ENCODE measurements at places on chromosomes 3 and 15. TPM values are rescaled to one million over a fixed set of nuclear protein-coding genes. Genes with fewer than 3 reads are reported as not detected.

Gene MAN2C1
- 102 TPM for total RNA-seq

Gene TWF2
- total RNA-seq, result 51.7 TPM

Gene PLXNB1
- total RNA-seq, result 55.0 TPM

Gene SLC27A2
- 0.74 TPM for total RNA-seq

Gene CRABP1
- not detected for total RNA-seq

Gene CISH
- total RNA-seq, result 10.0 TPM

Gene TNFAIP8L3
- 3.5 TPM for total RNA-seq

Gene SCN5A
- total RNA-seq, result 115 TPM

DNA sequence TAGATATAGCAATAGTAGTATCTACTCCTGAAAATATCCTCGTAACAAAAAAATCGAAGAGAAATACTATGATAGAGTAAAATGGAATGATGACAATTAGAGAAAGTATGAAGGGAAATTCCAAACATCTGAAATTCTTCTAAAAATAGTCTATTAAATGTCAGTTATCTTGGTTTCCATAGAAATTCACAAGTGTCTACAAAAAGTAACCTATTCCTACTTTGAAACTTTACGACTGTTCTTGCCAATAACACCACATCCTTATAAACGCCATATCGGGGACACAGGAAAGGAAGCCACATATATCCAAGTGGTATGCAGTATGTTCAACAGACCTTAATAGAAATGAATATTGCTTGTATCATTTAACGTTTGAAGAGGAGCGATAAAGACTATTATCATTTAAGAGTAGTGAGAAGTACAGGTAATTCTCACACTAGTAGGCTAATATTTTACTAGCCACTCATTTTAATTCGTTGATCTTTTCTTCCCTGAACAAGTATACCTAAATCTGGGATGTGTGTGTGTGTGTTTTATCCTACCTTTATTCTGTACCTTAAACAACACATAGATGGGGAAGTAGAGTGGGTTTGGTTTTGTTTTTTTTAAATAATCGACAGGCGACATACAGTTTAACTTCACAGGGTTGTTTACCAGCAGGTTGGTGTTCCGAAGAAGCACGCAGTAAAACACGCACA lies 1.2 kb downstream of the GPR176 start:
- no peak for DNase-seq

DNA sequence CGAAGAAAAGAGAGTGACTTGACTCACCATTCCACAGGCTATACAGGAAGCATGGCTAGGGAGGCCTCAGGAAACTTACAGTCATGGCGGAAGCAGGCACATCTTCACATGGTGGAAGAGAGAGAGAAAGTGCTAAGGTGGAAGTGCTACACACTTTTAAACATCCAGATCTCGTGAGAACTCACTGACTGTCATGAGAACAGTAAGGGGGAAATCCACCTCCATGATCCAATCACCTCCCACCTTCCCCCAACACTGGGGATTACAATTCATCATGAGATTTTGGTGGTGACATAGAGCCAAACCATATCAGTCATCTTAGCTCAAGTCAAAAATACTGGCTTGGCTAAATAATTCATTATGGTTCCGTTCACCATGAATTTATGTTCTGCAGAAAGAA lies 45.3 kb upstream of the NEDD4 start:
- no peak for DNase-seq

- DNase-seq, result no peak
Observed at GRCh38 chr3:78697426-78697825, 1070.4 kb downstream of the ROBO1 start.

GRCh38 chr3:188486126-188486525 lies 332.2 kb downstream of the LPP start:
- DNase-seq, result no peak

DNA sequence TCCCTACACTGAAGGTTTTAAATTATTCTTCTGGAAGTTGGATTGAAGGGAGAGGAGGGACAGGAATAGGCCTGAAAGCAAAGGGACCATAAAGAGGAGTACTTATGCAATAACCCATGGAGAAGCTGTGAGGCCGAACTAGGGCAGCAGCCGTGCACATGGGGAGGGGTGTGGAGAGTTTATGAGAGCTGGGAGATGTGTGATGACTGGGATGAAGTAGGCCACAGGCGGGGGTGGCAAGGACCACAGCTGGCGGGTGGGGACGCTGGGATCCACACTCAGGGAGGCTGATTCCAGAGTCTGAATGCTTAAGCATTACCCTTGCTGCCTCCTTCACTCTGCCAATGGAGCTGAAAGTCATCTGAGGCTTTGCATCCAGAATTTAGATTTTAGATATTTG lies 123.8 kb downstream of the ARNT2 start:
- no peak for DNase-seq

GRCh38 chr3:31009881-31010280 lies 115.4 kb upstream of the GADL1 start:
- DNase-seq, result no peak

- no peak for DNase-seq
Observed at GRCh38 chr3:106720510-106720909, 656.7 kb upstream of the CCDC54 start.

- peak; percentile 0 for DNase-seq
Observed at GRCh38 chr15:66766282-66767230, 64.5 kb downstream of the SMAD6 start.

- DNase-seq, result no peak
Observed at GRCh38 chr3:169929830-169930519, 18.6 kb downstream of the SAMD7 start.

DNA sequence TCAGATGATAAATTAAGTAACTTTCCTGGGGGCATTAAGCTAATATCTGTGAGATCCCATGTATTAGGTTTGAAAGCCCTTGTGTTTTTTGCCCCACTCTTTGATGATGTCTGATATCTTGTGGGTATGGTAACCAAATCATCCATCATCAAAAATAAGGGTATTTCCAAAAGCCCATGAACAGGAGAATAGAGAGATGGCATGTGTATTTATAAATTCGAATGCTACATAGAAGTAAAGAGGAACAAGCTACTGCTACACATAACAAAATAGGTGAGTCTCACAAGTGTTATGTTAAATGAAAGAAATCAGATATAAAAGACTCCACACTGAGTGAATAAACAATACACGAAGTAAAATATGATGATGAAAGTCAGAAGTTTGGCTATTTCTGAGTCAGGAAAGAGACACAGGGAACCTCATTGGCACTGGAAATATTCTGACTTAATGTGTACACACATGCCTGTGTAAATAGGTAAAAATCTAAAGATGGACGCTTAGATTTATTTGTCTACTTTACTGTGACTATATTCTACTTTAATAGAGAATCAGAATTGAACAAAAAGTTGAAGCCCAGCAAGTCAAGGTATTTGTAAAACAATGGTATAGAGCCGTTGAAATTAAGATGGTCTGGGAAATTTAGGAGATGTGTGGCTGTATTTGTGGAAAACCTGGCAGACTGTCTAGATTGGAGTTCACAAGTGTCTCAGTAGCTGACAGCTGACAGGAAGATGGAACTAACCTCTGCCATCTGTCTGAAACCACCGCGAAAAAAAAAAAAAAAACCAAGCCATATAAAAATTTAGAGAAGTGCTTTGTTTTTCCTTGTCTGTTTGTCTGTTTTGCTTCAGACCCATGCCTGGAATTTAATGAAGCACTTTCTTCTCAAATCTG lies 111.0 kb upstream of the TGFBR2 start:
- DNase-seq, result no peak

- DNase-seq, result no peak
Observed at GRCh38 chr3:189229196-189229828, 57.5 kb downstream of the TPRG1 start.

DNA sequence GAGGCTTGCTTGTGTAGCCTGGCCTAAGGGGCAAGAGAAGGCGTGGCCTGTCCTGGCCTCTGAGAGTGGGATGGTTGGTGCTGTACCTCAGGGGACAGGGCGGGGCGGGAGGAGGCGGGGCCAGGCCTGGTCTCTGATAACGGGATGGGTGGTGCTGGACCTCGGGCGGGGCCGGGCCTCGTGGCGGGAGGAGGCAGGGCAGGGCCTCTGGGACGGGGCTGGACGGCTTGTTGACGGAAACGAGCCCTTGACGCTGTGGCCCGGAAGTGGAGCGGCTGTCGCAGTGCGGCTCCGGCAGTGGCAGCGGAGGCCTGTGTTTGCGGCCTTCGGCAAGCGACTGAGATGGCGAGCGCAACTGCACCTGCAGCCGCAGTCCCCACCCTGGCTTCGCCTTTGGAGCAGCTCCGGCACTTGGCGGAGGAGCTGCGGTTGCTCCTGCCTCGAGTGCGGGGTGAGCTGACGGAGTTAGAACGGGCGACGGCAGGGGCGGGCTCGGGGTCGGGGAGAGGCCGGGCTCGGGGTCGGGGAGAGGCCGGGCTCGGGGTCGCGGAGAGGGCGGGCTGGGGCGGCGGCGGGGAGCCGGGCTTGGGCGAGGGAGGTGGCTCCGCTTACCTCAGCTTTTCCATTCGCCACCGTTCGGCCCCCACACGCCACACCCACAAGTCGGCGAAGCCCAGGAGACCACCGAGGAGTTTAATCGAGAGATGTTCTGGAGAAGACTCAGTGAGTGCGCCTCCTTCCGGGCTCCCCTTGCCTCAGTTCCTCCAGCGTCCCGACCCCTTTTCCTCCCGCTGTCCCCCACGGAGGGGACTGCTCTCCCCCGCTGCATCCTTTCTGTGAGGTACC lies at the start of gene CCNDBP1:
CCNDBP1 (plus strand) TSS at position 247 of the 846 bp plus-strand sequence; CDS start at position 343, 96 bp downstream.
- peak; percentile 97 for DNase-seq

DNA sequence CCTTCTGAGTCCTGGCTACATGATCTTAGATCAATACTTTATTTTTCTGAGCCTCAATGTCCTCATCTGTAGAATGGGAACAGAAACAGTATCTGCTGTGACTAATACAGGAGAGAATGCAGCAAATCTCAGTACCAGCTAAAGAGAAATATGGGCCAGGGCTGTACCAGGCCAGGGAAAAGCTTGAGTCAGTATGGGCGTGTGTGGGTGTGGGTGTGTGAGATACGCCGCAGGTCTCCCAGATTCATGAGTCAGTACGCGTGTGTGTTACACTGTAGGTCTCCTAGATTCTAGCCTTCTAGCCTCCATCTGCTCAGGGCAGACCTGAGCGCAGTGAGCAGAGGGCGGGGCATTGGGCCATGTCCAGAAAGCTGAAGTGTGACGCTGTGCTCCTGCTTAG lies 15.2 kb downstream of the GNAI2 start:
- peak; percentile 55 for DNase-seq

GRCh38 chr3:166554023-166554422 lies 716.8 kb upstream of the BCHE start:
- DNase-seq, result no peak

- DNase-seq, result no peak
Observed at GRCh38 chr3:77203851-77204250, 164.0 kb downstream of the ROBO2 start.

DNA sequence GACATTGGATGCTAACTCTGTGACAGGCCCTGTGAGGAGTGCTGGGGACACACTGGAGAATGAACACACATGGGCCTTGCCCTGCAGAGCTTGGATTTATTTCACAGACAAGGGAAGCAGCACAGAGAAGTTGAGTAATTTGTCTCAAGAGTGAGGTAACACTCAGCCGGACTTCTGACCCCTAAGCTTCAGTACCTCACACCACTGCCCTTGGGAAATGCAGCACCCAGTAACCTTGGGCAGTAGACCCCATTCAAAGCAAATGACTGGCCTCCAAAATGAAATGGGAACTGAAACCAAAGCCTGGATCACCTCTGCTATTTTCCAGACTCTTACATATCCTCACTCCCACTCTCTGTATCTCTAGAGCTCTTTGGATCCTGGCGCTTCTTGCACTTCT lies 37.3 kb downstream of the RFT1 start:
- DNase-seq, result no peak

- peak; percentile 69 for DNase-seq
Observed at GRCh38 chr3:55160241-55160983, 232.6 kb upstream of the LRTM1 start.

DNA sequence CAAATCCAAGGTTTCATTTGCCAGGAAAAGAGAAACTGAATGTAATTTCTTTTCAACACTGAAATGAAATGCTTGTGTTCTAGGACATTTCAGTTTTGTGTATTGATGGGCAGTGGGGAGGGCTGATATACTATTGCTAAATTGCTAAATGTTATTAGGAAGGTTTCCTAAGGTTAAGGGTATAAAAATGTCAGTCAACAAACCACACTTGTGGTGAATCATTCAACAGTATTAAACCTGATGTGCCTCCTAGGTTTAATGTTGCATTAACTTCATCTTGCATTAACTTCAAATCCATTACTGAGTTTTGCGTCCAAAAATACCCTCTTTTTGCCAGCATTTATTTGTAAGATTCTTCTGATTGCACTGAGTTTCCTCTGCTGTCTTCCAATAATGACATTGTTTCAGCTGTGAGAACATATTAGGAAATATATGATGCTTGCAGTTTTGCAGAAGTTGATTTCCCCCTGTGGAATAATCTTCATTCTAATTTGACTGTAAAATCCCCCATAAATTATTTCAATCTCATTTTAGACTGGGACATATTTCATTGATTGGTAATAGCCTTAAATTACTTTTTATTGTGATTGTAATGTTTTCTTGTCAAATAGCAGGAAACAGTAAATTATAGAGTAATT lies 758.3 kb downstream of the GBE1 start:
- no peak for DNase-seq

GRCh38 chr15:92471288-92471687 lies 77.6 kb downstream of the ST8SIA2 start:
- DNase-seq, result no peak

GRCh38 chr15:94231723-94232468 lies 535 bp downstream of the MCTP2 start:
- DNase-seq, result no peak

DNA sequence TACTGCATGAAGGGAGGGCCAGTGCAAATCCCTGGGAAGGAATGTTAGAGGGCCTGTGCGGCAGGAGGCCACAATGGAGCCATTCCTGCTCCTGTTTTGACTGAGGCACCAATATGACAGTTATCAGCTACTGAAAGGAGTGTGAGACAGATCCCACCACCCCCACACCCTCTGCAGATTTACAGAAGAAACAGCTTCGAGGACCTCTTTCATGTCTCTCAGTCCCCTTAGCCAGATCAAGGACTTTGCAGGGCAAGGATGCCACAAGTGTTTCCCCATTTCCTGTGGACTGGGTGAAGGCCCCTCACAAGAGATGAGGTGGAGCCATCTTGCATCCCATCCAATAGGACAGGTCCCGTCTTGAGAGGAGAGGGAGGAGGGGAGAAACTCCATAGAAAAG lies 48.5 kb upstream of the RASGRP1 start:
- no peak for DNase-seq

GRCh38 chr3:190197346-190197763 lies 76.7 kb upstream of the P3H2 start:
- DNase-seq, result no peak

DNA sequence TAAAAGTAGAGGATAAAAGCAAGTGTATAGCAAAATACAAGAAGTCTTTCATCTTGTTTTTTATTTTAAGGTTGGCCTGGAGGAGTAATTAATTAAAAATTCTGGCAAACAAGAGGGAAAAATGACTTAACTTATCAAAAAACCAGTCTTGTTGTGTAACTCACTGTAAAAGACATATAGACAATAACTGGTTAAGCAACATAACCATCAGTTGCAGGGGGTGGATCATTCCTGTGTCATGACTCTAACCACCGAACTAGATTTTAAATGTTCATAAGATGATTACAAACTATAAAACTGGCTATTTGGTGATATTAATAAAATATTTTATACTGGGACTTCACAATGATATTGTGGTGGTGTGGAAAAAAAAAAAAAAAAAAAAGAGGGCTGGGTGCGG lies 130.6 kb downstream of the STAG1 start:
- DNase-seq, result no peak

All from left cardiac atrium (tissue), 4 donors.